ENCODE measurements at places on chromosomes 5 and 9.

- DNase-seq: peak; percentile 88
These were observed 6.5 kb upstream of the RICTOR start for GRCh38 chr5:39080597-39081204.

DNA sequence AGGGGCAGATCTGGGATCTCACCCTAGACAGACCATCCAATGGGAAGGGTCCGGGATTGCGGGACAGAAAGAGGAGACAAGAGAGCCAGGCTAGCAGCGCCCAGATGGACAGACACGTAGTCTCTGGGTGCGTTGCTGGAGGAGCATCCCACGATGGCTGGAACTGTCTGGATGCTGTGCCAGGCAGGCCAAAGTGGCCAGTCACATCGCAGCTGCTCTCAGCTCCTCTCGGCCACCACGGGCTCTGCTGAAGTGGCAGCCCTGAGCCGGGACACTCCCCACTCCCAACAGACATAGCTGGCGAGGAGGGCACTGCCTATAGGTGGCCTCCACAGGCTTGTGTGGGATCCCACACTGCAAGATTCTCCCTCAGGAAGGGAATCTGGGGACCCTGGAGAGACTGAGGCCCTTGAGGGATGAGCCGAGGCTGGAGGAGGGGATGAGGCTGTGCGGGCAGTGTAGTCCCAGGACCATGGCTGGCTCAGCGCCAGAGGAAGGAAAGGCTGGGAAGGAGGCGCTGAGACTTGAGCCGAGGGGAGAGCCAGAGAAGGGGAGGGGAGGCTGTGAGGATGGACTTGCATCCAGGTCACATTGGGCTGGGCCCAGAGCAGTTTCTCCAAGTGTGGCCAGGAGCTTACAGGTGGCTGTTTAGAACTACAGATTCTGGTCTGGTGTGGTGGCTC lies 10.3 kb upstream of the WDR5 start:
- DNase-seq: no peak

DNA sequence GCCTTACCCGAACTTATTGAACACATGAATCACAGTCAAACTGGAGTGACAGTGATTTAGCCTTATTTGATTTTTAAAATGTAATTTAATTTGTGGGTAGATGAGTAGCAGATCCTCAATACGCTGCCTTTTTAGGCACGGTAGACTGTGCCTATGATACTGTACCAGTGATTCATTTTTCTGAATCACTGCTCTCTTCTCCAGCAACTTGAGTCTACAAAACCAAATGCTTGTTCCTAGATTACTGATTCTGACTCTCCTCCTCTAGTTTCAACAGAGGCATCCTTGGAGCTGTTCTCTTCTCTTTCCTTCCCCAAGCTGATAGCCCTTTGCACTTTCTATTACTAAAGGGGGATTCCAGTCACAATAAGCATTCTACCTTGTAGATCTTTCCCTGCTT lies 94.3 kb upstream of the IL7R start:
- no peak for DNase-seq

DNA sequence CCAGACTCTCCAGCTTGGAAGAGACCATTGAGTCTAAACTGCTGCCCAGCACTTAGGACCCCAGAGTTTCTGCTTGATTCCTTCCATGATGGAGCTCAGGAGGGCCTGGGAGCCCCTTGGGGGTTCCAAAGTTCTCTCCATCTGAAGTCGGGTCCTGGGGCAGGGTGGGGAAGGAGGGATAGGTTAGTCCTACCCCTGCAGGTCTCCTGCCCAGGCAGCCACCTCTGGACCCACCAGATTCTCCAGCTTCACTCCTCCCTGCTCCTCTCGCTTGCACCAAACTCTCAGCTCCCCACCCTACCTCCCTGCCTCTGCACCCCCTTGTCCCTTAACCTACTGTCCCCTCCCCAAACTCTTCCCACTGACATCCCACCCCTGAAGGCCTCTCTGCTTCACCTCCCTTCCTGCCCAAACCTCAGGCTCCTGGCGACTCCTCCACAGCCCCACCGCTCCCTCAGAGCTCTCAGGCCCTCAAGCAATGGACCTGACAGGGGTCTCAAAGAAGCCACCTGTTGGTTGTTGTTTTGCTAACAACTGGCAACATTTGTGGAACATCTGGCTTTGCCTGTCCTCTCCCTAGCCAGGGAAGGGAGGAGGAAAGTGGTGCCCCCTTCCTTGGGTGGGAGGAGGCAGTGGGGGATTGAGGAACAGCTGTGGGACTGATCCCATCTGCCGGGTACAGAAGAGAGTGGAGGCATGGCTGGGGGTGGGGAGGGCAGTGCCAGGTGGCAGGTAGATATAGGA lies 137.5 kb downstream of the RGS3 start:
- DNase-seq: no peak

- no peak for DNase-seq
These were observed 48.3 kb upstream of the TRAF1 start for GRCh38 chr9:120974921-120975320.

DNA sequence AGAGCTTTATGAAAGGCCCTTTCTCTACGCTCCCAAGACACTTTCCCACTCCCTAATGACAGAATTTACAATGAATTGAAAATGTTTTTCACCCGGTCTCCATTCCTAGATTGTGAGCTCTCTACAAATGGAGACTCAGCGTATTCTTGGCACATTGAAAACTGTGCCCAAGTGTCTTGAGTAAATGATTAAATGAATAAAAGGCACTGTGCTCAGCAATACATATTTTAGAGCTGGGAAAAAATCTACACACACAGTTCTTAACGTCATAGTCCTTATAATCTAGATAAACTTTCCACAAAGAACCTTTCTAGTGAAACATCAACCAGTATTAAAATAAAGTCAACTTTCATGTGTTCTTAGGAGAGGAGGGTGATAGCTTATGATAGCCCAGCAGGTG lies 634.0 kb downstream of the RAB3C start:
- DNase-seq: no peak

- no peak for DNase-seq
These were observed 245.7 kb upstream of the IRX2 start for GRCh38 chr5:2997179-2997578.

GRCh38 chr5:35188031-35188457 lies 42.2 kb downstream of the PRLR start:
- DNase-seq: no peak

DNA sequence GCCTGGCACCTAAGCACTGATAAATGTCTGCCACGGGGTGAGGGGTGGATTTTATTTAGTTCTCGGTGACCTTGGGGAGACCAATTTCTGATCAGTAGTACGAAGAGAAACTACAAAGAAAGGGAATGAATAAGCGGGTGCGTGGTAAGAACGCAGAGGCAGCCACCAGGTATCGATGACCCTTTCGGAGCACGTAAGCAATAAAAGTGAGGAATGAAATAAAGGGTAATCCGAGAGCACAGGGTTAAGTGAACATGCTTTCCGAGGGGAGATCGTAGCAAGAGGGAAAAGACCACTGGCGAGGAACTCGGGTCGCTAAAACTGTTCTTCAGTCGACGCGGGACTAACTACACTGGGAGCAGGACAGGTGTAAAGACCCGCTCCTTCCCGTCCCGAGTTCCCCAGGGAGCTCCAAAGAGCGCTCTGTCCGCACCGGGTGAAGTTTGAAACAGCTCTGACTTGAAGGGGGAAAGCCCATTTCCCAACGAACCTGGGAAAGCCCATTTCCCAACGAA lies 1.1 kb downstream of the ELOVL7 start:
- peak; percentile 8 for DNase-seq

GRCh38 chr5:58818465-58818864 lies 235.6 kb downstream of the RAB3C start:
- no peak for DNase-seq

DNA sequence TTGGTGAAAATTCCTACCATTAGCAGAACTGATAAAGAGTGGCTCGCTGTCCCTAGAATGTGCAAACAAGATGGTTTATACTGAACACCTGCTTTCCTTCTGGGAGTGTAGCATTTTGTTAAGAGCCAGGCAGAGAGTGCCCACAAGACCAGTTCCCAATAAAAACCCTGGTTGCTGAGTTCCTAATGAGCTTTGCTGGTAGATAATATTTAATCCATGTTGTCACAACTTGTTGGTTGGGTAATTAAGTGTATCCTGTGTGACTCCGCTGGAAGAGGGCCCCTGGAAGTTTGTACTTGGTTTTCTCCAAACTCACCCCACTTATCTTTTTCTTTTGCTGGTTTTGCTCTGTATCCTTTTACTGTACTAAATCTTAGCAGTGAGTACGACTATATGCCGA lies 39.5 kb upstream of the GOLGA1 start:
- DNase-seq: no peak

GRCh38 chr9:111615928-111616327 lies 15.2 kb upstream of the DNAJC25 start:
- DNase-seq: peak; percentile 19

DNA sequence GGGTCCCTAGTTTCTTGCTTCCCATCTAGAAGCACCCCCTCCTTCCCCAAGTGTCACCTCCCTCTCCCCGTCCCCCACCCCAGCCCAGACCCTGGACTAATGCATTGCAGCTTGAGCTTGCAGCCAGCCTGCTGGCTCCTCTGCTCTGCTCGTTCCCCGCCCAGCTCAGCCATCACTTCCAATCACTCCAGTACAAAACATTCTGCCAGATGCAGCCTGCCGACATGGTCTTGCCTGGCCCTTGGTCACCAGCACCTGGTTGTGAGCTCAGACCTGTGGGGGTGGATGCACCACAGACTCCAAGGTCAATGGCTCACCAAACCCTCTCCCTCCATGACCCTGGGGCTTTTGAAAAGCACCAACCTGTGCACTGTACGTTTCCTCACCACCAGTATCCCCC lies 172.9 kb upstream of the SMIM23 start:
- no peak for DNase-seq

All from iris pigment epithelial cell (primary cell).